SJCRH30 (cell line): ENCODE measurements at places on chromosomes 1 and 21. TPM values are rescaled to one million over a fixed set of nuclear protein-coding genes. Genes with fewer than 3 reads are reported as not detected.

DNA sequence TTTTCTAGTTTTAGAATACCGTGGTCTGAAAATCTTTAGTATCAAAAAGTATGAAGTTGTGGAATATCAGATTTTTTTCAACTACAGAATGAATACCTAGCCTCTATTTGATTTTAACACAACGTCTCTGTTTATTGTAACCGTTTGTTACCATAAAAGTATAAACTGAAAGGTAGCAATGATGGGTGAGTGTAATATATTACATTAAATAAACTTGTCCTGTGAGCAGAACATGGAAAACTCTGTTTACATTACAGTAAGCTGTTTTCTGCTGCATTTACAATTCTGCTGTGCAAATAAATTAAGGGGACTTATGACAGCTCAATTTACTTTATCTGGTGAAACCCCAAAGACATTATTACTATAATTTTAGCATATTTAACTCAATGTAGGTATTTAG lies 62.5 kb downstream of the CHRM3 start:
- DNase-seq = no peak

Gene INTS3
- total RNA-seq = 25.9 and 28.5 TPM in 2 replicates

DNA sequence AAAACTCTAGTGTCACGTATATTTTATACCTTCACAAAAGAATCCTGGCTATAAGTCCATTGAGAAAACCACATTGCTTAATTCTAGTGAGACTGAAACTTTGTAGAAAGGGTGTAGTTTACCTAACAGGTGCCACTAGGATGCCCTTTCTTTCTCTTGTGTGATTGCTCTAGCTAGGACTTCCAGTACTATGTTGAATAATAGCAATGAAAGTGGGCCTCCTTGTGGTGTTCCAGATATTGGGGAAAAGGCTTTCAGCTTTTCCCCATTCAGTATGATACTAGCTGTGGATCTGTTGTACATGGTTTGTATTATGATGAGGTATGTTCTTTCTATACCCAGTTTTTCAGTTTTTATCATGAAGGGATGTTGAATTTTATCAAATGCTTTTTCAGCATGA lies 39.7 kb upstream of the CHODL start:
- peak; percentile 39 for DNase-seq

Gene LCE1A
- not detected in 2 replicates for total RNA-seq

- peak; percentile 45 for DNase-seq
Observed at GRCh38 chr1:51575406-51576084, 41.3 kb upstream of the OSBPL9 start.

DNA sequence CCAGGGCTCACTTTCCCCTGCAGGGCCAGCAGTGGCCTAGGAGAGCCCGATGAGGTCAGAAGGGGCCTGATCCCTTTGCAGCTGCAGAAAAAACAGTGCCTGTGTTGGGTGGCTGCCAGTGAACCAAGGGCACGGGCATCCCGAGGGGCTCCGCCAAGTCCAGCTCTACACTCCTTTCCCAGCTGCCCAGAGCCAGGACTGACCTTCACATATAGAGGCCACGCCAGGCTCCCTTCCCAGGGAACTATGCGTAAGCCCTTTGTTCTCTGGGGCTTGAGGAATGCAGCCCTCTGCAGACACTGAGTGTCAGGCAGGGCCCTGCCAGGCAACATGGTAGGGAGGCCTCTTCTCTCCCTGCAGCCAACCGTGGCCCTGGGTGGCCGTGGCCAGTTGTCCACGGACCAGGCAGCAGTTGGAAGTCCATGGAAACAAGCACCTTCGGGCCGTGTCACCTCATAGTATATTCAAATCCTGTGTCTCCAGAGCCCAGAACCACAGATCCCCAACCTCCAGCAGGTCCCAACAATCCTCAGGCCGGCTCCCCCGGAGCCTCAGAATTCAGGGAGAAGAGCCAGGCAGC lies 194.0 kb downstream of the NPHP4 start:
- no peak for DNase-seq

DNA sequence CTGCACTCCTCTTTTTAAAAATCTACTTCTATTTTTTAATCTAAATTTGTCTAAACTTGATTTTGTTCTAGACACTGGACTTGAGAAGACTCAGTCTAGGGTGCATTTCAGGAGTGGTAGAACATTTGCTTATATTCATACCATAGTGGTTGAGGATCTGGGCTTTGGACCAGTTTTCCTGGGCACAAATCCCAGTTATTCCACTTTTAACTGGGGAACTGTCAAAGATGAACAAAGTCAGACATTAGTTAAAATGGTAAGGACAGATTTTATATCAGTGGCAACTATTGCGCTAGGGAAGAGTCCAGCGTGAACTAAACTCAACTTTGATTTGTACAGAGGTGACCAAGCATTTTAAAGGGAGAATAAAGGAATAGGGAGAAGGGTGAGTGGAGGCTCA lies 102.4 kb downstream of the FMN2 start:
- DNase-seq = no peak

- no peak for DNase-seq
Observed at GRCh38 chr21:14991957-14992356, 72.8 kb downstream of the NRIP1 start.

Gene TCEA3
- total RNA-seq = 0.10 TPM in 1 of 2 replicates, not detected in the other

DNA sequence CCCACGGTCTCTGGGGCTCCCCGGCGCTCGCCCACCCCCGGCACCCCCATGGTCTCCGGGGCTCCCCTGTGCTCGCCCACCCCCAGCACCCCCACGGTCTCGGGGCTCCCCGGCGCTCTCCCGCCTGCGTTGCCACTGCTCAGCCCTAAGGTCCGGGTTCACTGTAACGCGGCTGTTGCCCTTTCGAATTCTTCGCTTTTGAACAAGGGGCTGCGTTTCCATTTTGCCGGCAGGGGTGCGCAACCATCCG lies 5.2 kb upstream of the FTCD start:
- DNase-seq = no peak

DNA sequence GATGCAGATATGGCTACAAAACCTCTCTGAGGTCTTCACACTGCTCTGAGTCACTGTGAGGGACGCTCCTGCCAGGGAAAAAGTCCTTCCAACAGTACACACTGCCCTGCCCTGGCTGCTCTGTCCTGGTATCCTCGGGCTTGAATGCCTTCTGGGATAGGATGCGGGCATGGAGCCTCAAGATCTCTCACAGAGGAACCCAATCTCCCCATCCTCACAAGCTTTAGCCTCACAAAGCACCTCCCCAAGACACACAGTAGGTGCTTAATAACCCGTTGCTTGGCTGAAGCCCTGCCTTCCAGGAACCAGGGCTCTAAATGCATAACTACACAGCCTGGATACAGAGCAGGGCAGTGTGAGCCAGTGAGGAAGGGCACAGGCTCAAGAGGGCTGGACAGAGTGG lies 9.2 kb downstream of the RAP1GAP start:
- DNase-seq = no peak

GRCh38 chr1:51453010-51453409 lies 66.1 kb downstream of the EPS15 start:
- DNase-seq = no peak

GRCh38 chr21:37907076-37907475 lies 9.2 kb downstream of the KCNJ6 start:
- DNase-seq = no peak

- DNase-seq = no peak
Observed at GRCh38 chr1:166064313-166064926, 102.4 kb downstream of the FAM78B start.

- DNase-seq = no peak
Observed at GRCh38 chr1:199593475-199593874, 434.0 kb upstream of the NR5A2 start.

Gene CLCA2
- total RNA-seq = not detected in 2 replicates

DNA sequence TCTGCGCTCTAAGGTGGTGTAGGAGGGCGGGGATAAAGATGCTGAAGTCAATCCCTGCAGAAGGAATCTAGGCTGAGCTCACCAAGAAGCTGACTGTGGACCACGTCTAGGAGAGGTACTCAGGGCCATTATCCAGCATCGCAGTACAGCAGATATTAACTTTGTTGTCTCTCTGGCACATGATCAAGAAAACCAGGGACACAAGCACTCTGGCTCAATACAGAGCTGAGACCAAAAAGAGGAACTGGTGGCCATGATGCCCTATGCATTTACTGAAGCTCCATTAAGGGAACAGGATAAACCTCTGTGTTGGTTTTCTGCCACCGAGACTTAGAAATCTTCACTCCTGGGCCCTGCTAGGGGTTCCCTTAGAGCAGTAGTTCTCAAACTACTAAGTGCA lies 38.0 kb upstream of the ANGPTL7 start:
- DNase-seq = no peak

DNA sequence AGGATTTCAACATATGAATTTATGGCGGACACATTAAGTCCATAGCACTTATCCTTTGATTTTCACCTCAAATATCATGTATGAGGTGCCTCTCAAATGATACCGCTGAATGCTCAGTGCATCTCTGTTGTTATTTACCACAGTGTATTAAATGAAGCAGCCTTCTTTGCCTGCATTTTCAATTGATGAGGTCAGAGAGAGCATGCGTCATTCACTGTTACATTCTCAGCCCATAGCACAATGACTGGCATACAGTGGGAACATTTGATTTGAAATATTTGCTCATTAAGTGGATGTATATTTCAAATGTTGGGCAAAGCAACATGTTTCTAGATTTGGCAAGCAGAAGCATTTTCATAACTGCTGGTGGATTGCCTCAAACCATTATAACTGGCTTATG lies 45.7 kb downstream of the LRRC7 start:
- no peak for DNase-seq

GRCh38 chr1:224124220-224124619 lies 10.3 kb downstream of the FBXO28 start:
- no peak for DNase-seq

- peak; percentile 57 for DNase-seq
Observed at GRCh38 chr1:11364170-11364569, 91.2 kb downstream of the UBIAD1 start.

Gene CLEC20A
- total RNA-seq = not detected in 2 replicates

- DNase-seq = no peak
Observed at GRCh38 chr1:229596925-229597699, 28.8 kb downstream of the TAF5L start.

DNA sequence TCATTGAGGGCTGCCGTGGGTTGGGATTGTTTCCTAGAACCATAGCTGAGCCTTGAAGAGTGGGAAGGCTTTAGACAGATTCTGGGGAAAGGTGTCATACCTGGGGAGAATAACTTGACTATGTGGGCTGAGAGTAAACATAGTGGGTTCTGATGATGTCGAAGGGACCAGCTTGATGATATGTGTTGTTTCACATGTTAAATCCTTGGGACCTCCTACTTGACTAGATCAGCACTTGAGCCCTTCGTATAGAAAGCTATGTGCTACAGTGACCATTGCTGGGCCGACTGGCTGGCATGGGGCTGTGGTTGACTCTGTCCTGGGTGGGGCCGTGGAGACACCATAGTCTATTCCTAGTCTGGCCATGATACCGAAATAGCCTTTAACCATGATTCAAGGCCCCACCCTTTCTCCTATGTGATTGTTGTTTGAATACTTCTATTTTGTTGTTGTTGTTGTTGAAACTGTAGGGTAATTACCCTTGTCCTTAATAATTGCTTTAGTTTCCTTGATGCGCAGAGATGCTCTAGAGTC lies 423.5 kb downstream of the CAMTA1 start:
- no peak for DNase-seq

GRCh38 chr1:19640363-19641316 lies 3.5 kb upstream of the NBL1 start:
- DNase-seq = peak; percentile 94

Gene PADI2
- 4.3 and 4.6 TPM in 2 replicates for total RNA-seq

GRCh38 chr1:23864801-23865542 lies 3.1 kb downstream of the FUCA1 start:
- DNase-seq = no peak

Gene SELP
- total RNA-seq = not detected in 2 replicates

GRCh38 chr1:173360487-173361063 lies 116.6 kb upstream of the PRDX6 start:
- DNase-seq = no peak

Gene MTF1
- total RNA-seq = 4.0 and 4.4 TPM in 2 replicates

- no peak for DNase-seq
Observed at GRCh38 chr1:38291906-38292521, 245.4 kb upstream of the POU3F1 start.

DNA sequence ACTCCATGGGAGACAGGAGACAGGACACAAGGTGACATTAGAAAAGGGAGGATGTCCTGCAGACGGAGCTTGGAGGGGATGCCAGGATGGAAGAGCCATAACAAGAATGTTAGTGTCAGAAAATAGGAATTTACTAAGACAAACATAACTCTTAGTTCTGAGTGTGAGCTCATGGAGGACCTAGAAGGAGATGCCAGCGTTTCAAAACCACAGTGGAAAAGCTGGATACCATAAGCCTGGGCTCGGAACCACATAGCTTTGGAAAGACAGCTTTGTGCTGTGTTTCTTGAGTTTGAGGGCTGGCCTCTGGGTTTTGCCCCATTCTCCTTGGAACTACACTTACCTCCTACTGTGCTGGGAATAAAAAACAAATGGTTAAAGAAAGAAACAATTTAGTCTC lies 128.4 kb downstream of the S1PR1 start:
- DNase-seq = no peak

- DNase-seq = no peak
Observed at GRCh38 chr1:183391863-183392262, 26.3 kb downstream of the NMNAT2 start.

DNA sequence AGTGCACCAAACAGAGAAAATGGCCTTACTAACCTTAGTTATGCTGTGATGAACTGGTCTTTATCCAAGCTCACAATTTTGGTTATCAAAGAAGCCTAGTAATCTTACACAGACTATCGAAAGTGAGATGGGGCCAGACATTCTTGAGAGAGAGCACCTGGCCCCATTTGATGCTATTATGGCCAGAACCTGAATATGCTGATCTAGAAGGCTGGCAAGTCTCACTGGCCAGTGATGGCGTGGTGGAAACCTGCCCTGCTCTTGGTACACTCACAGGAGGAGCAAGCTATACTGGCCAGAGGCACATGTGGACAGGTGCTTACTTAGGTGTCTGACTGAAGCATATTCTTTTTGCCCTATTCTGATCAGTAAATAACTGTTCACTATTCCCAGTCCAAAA lies 357.8 kb upstream of the ZRANB2 start:
- no peak for DNase-seq

DNA sequence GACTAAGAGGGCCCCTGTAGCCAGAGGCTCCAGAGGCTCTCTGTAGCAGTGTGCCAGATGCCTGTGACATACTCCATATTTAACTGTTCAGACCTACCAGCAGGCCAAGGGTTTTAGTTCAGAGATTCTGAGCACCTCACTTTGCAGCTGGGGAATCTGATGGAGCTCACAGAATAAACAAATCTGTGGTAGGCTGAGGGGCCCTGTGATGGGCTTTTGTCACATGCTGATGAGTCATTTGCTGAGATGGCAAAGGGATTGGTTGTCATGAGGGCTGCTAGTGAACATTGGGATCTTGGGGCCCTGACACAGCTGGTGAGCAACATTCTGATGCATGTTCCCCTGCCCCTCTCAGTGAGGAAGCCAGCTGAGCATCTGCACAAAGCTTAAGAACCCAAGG lies 482.2 kb downstream of the CAMTA1 start:
- peak; percentile 48 for DNase-seq

Gene E2F2
- 33.5 and 43.2 TPM in 2 replicates for total RNA-seq

DNA sequence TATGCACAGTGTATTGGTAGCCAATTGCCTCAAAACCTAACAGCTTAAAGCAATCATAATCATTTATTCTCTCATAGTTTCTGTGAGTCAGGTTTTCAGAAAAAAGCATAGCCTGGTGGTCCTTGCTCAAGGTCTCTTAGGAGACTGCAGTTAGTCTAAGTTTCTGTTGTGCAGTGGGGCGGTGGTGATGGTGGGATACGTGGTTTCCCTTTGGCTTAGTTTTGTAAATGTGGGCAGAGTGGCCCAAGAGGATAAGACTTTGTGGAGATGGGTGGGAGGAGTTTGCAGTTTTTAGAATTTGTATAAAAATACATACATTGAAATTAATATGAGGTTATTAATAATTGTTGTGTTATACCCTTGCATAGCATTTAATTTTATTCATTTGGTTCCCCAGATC lies 68.6 kb downstream of the NOS1AP start:
- DNase-seq = no peak

- DNase-seq = no peak
Observed at GRCh38 chr1:212615201-212615470, 6.6 kb downstream of the ATF3 start.
